Upper lobe of right lung (tissue), 1 donor: ENCODE measurements at places on chromosomes 2 and 18. TPM values are rescaled to one million over a fixed set of nuclear protein-coding genes. Genes with fewer than 3 reads are reported as not detected.

ABCG5 gene
- not detected for total RNA-seq

SERPINB11 gene
- total RNA-seq, result not detected

C1GALT1C1L gene
- 0.35 TPM for total RNA-seq

GRHL1 gene
- 2.7 TPM for total RNA-seq

ZNF396 gene
- total RNA-seq, result 3.1 TPM

CNDP1 gene
- total RNA-seq, result not detected

DNA sequence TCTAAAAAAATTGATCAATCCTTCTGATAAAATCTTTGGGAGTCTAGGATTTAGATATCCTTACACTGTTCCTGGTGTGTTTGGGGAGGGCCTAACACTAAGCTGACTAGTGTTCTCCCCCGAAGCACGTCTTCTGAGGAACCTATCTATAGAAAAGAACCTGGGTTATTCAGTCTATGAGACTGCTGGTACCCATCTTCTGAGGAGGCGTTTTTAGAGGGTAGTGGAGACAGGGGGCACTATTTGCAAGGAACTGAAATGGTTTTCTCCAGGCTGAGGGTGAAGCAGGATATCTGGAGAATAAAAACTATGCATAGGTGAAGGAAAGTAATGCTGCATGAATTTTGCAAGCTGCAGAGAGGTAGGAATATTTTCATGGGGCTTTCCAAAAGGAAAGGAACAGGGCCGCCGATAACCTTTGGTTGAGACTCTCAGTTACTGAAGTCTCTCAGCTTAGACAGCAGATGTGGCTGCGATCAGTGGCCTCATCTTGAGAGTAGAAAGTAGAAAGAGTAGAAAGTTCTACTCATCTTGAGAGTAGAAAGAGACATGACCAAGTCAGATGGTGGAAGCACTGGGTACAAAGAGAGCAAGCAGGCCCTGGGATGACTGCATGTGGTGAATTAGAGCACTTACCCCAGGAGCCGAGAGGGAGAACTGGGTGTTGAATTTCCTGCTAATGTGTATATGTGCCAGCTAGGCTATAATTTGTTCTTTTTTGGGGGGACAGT, 31.8 kb upstream of the KCNE4 start:
- no peak for DNase-seq

DNA sequence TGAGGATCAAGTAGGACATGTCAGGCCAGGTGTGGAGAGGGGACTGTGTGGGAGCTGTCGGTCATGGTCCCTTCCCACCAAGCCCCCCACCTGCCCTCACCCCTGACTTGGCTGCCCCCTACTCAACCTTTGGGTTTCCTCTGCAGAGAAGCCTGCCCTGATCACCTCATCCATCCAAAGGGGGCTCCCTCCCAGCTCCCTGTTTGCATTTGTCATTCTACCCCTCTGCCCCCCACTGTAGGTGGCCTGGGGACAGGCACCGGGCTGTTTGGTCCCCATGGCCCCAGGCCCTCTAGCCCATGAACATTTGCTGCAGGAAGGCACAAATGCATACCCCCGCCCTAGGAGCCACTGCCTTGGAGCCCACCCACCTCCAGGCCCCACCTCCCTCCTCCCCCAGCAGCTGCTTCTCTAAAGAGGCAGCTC, 115.0 kb downstream of the SMAD7 start:
- peak; percentile 43 for DNase-seq

- DNase-seq, result no peak
These were observed 49.1 kb upstream of the OTX1 start for GRCh38 chr2:63001576-63001975.

- no peak for DNase-seq
These were observed 292.9 kb downstream of the IKZF2 start for GRCh38 chr2:212858496-212858895.

GRCh38 chr18:79511671-79512301, 116.1 kb downstream of the NFATC1 start:
- DNase-seq, result peak; percentile 44

DNA sequence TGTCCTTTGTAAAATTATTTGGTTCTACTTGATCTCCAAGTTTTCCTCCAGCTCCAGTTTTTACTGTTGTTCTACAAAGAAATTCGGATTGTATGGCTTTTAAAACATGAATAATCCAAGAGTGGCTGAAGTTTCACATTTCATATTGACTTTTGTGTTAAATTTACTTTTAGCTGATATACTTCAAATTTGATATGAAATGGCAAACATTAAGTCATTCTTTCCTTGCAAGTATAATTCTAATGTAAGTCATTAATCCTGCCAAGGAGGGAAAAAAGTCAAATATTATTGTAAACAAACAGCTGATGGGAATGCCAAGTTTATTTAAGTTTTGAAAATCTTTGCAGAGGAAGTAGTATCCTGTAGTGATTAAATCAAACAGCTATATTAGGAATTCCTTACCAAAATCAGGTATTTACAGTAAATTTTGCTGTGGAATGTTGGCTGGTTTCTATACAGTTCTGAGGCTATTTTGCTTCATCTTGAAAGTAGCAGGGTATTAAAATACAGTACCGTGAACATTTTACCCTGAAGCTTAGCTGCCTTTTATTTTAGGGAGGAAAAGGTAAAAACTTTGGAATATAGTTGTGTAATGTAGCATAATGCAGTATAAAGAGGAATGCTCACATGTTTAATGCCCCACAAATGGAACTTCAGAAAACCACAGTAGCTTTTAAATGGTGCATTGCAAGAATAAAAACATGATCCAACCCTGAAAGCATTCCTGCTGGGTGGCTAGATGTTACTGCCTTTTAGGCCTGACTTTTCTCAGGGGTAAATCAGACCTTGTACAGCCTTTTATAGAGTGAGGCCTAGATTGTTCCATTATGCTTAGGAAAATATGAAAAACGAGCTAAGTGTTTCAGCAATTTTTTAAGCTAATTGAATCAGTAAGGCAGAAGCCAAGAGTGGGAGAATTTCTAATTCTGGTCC, 62.7 kb upstream of the NT5C1B start:
- no peak for DNase-seq

- DNase-seq, result no peak
These were observed 80.2 kb downstream of the TGOLN2 start for GRCh38 chr2:85247610-85248009.

DNA sequence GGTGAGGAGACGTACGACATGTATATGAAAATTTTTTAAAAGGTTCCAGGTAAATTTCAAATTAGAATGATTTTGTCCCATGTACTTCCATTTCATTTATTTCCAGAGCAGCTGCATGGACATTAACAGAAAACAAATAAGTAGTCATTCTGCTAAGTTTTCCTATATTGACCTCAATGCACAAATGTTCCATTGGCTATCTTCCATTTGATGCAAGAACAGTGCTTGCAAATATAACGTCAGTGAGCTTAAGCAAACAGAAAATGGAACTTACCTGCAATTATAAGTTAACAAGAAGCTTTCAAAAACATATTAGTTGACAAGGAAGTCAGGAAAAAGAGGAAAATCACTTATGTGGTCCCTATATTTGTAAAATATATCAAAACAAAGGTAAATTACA, 16.6 kb downstream of the PAIP2B start:
- no peak for DNase-seq

DNA sequence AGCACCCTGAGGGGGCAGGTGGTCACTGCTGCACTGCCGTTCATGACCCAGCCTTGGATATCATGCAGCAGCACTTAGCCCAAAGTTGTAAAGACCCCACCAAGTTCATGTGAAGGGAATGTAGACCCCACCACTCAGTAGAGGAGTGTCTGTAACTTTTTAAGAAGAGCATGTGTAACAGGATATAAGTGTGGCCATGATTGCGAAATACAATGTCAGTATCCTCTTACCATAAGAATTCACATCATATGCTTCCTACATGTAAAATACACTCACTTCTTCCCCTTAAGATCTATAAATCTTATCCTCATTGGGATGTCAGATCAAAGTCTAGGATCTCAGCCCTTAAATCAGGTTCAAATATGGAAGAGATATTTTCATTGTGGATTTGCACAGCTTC, 276.9 kb downstream of the PTPRM start:
- no peak for DNase-seq

DNA sequence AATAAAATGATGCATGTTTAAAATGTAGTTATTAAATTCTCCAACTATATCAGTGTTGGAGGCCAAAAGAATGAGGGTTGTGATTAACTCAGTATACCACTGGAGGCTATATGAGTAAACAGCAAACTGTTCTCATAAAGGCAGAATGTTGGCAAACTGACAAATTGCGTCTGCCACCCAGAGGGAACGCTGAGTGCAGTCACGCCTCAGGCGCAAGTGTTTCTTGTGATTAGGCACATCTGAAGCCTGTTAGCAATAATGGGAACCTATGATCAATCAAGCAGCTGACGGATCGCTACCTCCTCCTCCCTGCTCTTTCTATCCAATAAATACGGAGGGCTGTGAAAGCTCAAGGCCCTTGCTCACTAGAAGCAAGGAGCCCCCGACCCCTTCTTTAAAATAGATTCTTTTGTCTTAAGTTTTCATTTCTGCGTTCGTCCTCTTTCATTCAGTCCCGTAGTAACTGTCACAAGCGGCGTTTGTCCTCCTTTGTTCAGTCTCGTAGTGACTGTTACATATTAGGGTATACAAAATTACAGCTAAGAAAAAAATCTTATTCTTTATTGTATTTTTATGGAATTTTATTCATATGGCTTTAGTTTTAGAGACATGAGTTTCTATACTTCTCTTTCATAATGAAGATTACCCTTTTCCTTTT, 16.3 kb upstream of the RMND5A start:
- DNase-seq, result no peak

DNA sequence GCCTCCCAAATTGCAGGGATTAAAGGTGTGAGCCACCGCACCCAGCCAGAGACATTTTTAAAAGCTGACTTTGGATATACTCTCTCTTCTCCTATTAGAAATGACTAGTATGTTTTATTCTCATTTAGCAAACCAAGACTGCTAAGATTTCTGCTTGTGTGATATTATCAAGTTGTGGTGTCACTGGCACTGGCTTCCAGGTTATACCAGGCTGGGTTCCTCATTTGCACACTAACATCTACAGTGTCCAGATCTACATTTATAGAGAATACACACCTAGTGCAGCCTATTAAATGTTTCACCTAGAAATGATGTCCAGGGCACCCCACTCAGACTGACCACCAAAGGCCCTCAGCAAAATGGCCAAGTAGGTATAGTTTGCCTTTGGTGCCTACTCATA, 265.3 kb upstream of the STON1 start:
- no peak for DNase-seq

DNA sequence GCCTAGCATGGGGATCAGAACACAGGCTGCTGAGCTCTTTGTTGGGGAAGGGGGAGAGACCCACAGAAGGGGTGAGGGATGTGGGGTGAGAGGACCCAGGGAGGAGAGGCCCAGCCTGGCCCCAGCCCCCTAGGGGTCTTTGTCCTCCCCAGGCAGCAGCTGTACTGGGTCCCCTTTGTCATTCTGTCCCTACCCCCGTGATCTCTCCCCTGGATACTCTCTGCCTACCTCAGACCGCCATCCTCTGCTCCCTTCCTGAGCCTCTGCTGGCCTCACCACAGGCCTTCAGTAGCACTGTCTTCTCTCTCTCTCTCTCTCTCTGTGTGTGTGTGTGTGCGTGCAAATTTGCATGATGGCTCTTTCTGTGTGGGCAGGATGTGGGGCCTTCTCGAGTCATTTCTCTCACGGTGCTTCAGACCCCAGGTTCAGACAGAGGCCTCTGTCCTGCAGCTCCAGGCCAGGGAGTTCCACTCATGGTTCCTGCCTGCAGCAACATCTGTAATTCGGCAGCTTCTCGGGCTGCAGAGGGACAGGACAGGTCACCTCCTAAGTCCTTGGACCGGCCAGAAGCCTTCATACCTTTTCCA, 1.4 kb downstream of the PSD4 start:
- no peak for DNase-seq

GRCh38 chr2:38097258-38097987, 21.5 kb upstream of the CYP1B1 start:
- DNase-seq, result no peak

GRCh38 chr2:46076251-46076650, 221.0 kb upstream of the EPAS1 start:
- no peak for DNase-seq

- no peak for DNase-seq
These were observed 411.0 kb upstream of the ACVR2A start for GRCh38 chr2:147433822-147434221.

DNA sequence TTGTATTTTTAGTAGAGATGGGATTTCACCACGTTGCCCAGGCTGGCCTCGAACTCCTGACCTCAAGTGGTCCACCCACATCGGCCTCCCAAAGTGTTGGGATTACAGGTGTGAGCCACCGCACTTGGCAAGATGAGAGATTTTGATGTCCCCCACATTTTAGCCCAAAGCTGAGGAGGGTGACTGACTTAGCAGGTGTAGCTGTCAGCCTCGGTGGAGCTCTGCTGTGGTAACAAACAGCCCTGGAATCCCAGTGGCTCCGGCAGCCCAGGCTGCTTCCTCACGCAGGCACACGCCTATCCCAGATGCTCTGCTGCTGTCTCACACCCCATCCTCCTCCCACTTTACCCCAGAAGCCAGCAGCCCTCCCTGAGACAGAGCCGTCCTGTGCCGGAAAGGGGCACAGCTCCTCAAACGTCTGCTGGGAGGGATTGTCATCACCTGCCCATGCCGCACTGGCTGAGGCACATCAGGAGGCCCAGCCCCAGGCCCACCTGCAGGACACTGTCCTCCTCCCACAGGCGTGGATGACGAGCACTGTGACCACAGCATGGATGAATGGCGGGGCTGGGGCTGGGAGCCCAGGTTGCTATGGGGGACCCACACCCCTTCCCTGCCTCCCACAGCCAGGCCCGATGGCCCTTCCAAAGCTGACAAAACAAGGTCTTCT, 10.6 kb upstream of the BOK start:
- DNase-seq, result no peak

- no peak for DNase-seq
These were observed 219.4 kb downstream of the LDLRAD4 start for GRCh38 chr18:13437796-13438506.

GRCh38 chr2:222813177-222813843, 47.5 kb upstream of the ACSL3 start:
- DNase-seq, result no peak

GRCh38 chr2:16316456-16317210, 349.0 kb downstream of the CYRIA start:
- DNase-seq, result no peak

- no peak for DNase-seq
These were observed 9.6 kb upstream of the DYNC2LI1 start for GRCh38 chr2:43764086-43764705.

DNA sequence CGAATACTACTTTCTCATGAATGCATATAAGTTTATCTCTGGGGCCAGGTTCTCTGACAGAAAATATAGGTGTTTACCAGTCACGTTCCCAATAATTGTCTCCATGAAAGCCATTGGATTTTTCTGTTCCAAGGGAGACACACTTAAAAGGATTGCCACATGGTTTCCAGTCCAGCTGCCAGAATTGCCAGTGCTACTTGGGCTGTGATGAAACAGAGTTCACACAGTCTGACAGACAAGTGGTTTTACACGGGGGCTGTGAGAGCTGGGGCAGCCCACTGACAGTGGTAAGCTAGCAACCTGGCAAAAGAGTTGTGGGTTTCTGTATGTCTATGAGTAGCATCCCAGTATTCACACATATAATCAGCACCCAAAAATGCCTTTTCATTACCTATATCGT, 27.7 kb upstream of the ATRAID start:
- no peak for DNase-seq
